ENCODE measurements at places on chromosomes 4 and X.

GRCh38 chr4:168683595-168683994, 186.7 kb downstream of the PALLD start:
- no peak for DNase-seq

- DNase-seq, result no peak
Measured at GRCh38 chr4:184169225-184169867, 48.3 kb downstream of the ENPP6 start.

DNA sequence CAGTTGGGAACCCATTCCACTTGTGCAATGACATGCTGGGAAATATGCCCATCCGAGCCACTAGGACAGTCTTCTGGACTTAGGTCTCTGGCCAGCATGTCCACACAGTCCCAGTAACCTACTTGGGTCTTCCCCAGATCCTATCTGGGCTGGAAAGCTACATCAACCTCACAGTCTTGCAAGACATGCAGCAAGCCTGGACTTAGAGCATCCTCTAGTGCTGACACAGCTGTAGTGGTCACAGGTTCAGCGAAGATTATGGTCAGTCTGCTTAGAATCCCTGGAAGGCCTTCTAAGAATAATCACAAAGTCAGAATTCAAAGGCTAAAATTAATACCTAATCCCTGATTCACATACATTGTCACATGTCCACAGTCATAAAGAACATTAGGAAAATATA, 842.7 kb downstream of the STPG2 start:
- no peak for DNase-seq

DNA sequence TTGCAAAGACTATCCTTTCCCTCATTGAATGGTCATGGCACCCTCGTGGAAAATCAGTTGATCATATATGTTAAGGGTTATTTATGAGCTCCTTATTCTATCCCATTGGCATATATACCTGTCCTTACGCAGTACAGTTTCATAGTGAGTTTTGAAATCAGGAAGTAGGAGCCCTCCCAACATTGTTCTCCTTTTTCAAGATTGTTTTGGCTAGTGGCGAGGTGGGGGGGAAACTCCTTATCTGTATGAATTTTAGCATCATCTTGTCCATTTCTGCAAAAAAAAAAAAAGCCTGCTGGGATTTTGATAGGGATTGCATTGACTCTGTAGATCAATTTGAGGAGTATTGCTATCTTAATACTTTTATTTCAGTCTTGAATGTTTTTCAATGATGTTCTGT, 2.5 kb upstream of the USP9X start:
- peak; percentile 59 for DNase-seq
